ENCODE measurements at places on chromosomes 7 and 10.

DNA sequence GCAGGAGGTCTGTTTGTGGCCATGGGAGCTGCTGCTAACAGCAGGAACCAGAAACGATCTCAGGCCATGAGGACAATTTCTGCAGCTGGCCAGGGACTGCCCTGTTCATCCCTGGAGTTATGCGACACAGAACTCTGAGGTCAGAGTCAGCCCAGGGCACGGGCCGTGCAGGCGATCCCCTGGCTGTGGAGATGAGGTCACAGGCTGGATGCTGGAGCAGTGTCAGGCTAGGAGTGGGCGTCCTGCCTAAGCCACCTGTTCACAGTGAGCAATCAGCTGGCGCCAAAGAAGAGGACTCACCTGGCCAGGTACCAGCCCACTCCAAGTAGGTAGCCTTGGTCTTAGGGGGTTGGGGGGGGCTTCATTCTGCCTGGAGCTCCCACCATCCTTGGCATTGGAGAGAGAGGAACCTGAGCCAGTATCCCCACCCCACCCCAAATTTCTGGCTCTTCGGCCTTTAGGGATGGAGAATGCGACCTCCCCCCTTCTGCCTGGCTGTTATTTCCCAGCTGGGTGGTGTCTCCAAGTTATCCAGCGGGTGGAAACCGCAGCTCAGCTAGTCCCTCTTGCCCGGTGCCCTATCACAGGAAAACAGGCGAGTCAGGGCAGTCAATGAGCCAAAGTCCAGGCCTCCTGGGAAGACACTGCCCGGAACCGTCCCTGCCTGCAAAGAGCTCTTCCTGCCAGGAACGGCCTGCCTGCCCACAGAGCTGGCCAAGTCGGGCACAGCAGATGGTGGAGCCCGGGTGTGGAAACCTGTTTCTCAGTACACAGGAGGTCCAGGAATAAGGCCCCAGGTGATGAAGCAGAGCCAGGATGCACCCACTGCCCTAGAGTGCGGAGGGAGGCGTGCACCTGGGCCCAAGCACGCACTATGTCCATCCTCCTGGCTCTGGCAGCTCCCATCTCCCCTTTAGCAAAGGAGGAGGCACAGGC, 1.8 kb upstream of the TTYH3 start:
- DNase-seq: no peak

GRCh38 chr10:57294698-57295097, 933.6 kb upstream of the ZWINT start:
- no peak for DNase-seq

GRCh38 chr10:3109196-3109595, 41.8 kb downstream of the PFKP start:
- no peak for DNase-seq

DNA sequence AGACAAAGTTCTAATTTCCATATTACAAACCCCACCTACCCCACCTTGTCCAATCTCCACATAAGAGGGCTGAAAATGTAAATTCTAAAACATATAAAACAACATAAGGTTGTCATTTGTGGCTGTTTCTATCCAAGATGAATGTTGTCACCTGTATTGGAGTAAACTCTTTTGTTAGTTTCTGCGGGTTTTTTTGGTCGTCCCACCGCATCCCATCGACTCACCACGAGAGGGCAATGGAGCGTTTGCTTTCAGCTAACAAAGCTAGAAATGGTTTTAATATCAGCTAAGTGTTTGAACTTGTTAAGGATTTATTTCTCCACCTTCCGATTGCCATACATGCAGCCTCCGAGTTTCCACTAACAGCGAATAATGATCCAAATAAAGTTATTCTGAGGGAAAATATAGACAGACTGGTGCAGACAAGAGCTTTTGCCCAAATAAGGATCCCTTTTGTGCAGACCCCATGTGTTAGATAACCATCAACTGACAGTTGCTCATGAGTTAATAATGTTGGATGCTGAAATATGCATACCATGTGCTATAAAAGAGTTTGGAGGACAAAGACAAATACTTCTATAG, 137.2 kb downstream of the ARID5B start:
- peak; percentile 44 for DNase-seq

DNA sequence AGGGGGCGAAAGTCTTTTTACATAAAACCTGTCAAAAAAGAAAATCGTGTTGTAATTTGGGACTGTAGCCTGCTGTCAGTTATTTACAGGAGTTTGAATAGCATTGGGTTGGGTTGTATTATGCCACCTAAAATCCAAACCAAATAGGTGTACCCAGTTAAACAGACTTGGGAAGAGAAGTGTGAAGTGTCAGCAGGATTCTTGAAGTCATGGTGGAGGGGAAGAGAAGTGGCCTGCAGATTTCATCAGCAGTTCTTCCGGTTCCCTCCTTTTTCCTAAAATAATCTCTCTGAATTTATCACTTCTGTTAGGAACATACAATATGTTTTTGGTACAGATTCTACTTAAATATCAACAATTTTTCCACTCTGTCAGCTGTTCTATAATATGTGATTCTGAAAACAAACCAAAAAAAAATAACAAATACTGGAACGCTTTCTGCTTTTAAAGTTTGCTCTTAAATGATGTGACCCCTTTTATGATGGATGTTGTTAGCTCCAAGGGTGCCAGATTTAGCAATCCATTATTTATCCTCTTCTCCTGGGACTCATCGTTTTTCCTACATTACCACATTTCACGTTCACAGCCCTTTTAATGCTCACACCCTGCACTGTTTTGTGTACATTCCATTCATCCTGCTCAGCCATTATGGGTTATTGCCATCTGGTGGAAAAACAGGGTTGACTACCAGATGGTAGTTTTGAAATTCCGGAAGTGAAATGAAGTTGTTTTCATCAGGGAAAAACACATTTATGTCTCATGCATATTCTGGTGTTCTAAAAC, 18.7 kb upstream of the ARHGAP12 start:
- no peak for DNase-seq

- no peak for DNase-seq
These were observed 9.0 kb upstream of the GPR141 start for GRCh38 chr7:37674531-37674930.

GRCh38 chr10:35523670-35524225, 81.4 kb upstream of the GJD4 start:
- no peak for DNase-seq

GRCh38 chr10:89627830-89628229, 17.2 kb downstream of the PANK1 start:
- DNase-seq: no peak

DNA sequence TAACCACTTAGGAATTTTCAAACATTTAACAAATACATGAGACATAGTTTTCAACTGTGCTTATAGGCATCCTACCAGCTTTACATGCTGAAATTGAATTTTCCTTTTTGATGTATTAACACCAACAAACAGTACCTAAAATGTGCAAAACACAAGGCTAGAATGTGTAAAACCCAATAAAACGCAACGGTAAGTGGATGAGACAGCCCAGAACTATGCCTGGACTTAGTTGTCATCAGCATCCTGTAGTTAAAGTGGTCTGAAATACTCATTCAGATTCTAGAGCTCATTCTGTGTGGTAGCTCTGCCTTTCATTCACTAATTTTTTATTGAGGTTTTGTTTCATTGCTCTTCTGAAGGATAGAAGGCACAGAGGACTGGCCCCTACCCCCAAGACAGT, 137.1 kb downstream of the BMPER start:
- DNase-seq: no peak

DNA sequence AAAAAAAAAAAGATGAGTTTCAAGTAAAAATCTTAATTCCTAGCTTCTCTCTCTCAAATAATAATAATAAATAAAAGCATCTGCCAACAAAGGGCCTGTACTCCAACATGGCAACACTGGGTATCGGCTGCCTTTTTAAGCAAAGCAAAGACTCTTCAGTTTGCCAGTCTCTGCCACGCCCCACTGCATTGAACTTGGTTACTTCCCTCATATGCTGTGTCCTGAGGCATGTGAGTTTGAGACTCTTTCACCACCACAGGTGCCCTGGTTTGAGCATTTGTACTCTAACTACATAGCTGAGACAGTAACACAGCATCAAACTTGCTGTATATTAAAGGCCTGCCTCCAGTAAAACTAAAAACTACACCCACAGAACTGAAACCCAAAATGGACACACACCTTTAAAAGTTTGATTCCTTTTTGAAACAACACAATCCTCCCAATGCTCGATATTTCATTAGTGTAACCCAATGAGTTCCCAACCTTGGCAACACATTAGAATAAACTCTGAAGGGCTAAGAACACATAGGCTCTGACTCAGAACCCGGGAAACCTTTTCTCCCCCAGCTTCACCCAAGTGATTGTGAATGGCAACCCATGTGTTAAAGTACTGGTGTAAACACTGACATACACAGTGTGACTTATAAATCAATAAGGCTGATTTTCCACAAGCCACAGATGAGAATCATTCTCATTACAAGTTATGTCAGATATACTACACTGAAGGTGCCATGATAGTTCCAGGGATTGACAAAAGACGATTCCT, 12.0 kb downstream of the JAZF1 start:
- no peak for DNase-seq

GRCh38 chr7:153370092-153370491, 610.5 kb downstream of the ACTR3B start:
- DNase-seq: no peak

DNA sequence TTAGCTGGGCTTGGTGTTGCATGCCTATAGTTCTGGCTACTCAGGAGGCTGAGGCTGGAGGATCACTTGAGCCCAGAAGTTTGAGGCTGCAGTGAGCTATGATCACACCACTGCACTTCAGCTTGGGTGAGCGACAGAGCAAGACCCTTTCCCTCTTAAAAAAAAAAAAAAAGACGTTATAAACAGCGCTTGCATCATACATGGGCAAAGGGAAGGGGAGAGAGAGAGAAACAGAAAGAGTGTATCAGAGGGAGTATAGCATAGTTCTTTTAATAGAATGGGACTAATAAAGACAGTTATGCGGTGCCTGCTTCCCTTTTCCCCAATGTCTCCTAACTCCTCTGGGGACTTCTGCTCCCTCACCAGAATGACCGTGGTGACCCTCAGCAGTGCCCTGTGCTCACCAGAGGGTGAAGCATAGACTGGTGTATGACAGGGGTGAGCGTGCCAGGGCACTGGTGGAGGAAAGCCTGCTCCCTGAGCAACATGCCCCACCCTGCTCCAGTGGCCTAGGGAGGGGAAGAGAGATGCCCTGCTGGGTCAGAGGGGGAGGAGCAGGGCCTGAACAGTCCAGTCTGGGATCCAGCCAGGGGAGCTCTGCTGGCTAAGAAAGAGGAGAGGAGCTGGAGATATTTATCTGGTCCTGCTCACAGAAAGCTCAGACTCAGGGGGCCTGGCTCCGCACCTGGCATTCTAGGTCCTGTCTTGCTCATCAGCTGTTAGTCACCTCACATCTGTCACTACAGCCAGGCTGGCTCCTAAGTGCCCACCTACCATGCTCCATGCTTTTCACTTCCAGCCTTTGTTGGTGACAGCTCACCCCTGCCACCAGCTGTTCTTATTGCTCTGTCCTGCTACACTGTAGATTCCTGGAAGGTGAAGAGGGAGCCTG, 2.2 kb downstream of the PDZD7 start:
- DNase-seq: no peak

GRCh38 chr7:27346531-27347275, 104.1 kb downstream of the EVX1 start:
- DNase-seq: no peak

DNA sequence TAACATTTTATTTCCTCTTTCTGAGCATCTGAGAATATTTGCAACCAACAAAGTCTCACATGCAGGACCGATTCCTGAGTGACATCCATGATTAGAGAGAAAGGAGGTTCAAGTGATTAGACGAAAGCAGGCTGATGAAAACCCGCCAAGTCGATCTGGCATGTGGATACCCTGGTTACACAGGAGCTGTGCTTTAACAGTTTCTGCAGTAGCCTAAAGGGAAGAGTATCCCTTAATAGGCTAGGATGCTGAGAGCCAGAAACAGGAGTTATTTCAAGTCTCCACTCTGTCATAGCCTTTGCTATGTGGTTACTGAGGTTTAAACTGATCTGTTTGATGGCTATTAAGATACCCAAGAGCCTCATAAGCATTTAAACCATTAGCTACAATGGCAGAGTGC, 82.5 kb downstream of the PRKCQ start:
- no peak for DNase-seq

GRCh38 chr7:122143376-122143750, 686 bp downstream of the AASS start:
- DNase-seq: no peak

DNA sequence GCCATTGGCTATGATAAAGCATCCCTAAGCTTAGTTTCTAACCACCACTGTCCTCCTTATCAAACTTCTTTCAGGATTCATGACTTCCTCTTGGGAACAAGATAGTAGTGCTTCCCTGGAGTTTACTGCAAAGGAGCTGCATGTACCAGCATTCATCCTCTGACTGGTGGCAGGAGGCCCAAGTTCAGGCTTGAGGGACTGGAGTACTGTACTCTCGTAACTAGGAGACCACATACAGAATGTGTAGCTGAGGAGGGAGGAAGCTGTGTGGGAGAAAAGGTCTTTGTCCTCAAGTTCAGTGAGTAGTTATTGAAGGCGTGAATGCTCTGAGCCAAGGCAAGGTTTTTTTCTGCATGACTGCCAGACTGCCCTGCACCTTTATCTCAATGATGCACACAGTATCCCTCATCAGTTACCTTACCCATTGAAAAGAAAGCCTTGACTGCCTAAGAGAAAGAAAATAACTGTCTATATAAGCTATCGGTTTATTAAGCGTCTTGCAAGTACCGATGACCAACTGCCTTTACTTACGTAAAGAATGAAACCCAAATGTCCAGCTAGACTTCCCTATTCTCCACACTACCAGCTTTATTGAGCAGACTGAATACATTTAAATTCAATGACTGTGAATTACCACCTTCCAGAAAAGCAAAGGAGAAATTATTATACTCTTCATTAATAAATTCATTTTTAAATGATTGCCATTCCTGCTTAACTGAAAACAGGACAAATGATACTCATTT, 12.8 kb downstream of the SCRN1 start:
- no peak for DNase-seq

DNA sequence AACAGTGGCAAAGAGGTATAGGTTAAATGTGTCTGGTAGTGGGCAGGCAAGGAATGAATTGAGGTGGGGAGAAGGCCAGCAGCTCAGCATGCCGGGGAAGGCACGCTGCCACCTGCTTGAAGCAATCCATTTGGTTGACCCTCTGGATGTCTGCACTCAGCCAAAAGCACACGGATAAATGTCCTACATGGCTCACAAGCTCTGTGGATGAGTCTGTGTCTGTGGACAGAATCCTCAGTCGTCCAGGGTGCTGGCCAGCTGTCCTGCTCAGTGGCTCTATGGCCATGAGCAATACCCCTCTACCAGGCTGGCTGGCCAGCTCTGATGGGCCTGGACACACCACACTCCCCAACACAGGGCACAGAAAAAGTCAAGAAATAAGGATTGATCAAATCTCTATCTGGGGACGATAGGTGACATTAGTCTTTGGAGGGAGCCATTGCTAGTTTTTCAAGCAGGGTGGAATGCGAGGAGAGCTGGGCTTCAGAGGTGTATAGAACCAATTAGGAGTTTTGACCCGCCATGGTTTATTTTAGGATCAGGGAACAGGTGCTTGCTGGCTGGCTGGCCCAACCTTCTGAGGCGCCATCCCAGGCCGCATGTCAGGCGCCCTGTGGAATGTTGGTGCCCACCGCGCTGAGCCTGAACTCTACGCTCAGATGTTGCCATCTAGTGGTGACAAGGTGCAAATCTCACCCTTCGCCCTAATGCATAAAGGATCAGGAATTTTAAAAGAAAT, 493.4 kb downstream of the TNS3 start:
- DNase-seq: peak; percentile 15

- DNase-seq: no peak
These were observed 947.1 kb downstream of the GRM8 start for GRCh38 chr7:126305671-126306070.

GRCh38 chr7:26493737-26494428, 202.2 kb downstream of the SNX10 start:
- no peak for DNase-seq

GRCh38 chr10:131178521-131179331, 132.8 kb downstream of the TCERG1L start:
- DNase-seq: no peak

- no peak for DNase-seq
These were observed 1157.4 kb upstream of the AUTS2 start for GRCh38 chr7:68440866-68441265.
